ENCODE measurements at places on chromosomes 4 and X.

- DNase-seq = no peak
Measured at GRCh38 chr4:112946127-112946526, 103.3 kb upstream of the ANK2 start.

GRCh38 chr4:64271601-64272081 is 137.6 kb downstream of the TECRL start:
- no peak for DNase-seq

- no peak for DNase-seq
Measured at GRCh38 chr4:56261027-56261426, 126.3 kb downstream of the AASDH start.

DNA sequence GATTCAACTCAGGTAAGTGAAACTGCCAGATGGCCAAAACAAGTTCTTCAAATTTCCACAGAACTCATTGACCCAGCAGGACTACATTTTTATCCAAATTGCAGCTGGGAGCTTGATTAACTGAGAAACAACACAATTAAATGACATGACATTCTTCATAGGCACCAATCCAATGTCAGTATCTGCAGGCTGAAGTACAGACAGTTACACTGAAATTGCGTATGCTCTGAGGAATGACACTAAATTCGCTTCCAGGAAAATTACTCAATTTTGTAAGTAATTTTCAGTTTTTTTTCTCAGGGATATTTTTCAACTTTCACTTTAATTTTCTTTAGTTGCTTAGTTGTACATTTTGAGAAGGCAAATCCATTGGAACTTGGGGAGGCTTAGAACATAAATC is 4.5 kb downstream of the C1GALT1C1 start:
- no peak for DNase-seq

DNA sequence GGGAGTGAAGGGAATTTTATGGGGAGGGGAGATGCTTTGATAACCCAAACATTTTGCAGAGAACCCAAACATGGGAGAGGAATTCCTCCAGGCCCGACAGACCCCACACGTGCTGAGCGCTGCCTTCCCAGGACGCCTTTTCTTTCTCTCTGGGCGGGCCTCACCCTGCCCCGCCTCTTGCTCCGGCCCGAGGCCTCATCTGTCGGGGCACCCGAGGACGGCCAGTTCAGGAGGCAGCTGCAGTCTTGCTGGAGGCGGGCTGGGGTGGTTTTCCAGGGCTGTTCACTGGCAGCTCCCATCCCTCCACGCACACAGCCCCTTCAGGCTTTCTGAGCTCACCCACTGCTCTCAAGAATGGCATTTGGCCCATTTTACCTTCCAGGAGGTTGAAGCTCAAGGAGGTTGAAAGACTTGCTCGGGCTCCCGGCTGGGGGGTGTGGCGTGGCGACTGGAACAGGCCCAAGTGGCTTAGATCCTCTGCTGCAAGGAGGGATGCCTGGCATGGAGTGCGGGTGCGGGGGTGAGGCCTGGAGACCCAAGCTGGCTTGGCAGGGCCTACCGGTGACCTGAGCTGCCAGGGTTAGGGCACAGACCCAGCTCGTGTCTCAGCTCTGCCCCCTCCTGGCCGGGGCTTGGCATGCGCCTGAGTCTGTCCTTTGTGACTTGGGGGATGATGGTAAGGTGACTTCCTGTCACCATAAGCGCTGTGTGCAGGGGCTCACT is 99.2 kb downstream of the PSAPL1 start:
- no peak for DNase-seq

GRCh38 chr4:117225471-117225870 is 140.1 kb upstream of the TRAM1L1 start:
- no peak for DNase-seq

- no peak for DNase-seq
Measured at GRCh38 chrX:44305921-44306320, 37.6 kb downstream of the EFHC2 start.

All from cortex of kidney (tissue), 1 donor.